ENCODE measurements at places on chromosomes 11 and 22.

DNA sequence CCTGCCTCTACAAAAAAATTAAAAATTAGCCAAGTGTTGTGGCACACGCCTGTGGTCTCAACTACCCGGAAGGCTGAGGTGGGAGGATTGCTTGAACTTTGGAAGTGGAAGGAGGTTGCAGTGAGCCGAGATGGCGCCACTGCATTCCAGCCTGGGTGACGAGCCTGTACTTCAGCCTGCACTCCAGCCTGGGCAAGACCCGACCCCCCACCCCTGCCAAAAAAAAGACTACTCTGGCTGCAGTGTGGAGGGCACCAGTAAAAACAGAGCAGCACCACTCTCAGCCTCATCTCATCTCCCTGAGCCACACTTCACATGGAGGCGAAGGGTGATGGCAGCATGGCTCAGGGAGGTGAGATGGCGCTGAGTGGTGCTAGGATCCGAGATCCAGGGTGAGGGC lies 50.3 kb upstream of the THY1 start:
- no peak for DNase-seq

DNA sequence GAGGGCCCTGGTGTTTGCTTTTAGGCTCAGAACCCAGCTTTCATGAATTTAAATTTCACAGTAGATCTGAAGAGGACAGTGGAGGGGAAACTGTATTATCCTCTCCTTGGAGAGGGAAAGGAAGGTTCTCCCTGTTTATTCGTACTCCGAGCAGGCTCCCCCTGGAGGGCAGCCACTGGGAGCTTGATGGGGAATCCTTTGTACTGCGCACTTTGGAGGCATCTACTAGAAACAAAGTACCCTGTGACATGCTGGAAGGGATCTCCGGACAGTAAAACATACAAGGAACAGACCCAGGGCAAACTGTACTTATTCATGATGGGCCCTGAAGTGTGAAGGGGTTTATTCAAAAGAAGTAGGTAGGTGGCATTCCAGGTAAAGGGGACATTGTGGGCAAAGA lies 27.2 kb downstream of the NAV2 start:
- no peak for DNase-seq

DNA sequence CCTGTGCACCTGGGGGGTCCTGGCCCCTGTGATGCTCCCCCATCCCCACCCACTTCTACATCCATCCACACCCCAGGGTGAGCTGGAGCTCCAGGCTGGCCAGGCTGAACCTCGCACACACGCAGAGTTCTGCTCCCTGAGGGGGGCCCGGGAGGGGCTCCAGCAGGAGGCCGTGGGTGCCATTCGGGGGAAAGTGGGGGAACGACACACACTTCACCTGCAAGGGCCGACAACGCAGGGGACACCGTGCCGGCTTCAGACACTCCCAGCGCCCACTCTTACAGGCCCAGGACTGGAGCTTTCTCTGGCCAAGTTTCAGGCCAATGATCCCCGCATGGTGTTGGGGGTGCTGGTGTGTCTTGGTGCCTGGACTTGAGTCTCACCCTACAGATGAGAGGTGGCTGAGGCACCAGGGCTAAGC lies 20.0 kb upstream of the TALDO1 start:
- no peak for DNase-seq

GRCh38 chr11:104091281-104092096 lies 55.0 kb downstream of the DDI1 start:
- DNase-seq, result no peak

GRCh38 chr11:68692115-68692514 lies 7.8 kb downstream of the GAL start:
- no peak for DNase-seq

DNA sequence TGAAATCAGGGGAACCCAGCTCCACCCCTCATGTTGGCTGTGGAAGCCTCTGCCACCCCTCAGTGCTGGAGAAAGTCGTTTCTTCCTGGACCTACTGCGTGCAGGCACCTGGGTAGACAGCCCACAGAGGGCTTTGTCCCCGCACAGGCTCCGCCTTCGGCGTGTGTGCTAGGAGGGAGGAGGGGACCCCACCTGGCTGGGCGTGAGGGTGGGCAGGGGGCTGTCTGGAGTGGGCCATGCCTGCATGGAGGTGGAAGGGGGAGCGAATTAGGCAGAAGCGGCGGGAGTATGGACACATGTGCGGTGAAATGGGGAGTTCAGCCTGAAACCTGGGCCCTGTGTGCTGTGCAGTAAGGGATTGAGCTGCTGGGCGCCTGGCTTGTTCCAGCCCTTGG lies 49.3 kb downstream of the FBLN1 start:
- DNase-seq, result no peak

- DNase-seq, result no peak
Measured at GRCh38 chr22:25636323-25636722, 71.8 kb downstream of the GRK3 start.

DNA sequence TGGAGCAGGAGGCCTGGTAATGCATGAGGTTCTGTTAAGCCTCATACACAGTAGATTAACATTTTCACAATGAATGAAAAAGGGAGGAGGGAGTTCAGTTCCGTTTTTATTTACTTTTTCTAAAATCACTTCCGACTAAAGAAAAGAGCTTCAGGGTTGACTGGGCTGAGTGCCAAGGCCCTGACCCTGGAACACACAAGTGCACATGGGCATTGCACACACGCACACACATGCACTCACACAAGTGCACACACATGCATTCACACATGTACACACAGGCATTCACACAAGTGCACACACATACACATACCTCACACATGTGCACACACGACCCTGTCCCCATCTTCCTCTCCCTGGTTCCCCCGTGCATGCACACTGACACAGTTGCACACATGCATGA lies 303.3 kb downstream of the BRD1 start:
- no peak for DNase-seq

- DNase-seq, result no peak
Measured at GRCh38 chr22:37239336-37240239, 4.5 kb downstream of the RAC2 start.

- no peak for DNase-seq
Measured at GRCh38 chr11:28176351-28176750, 68.2 kb downstream of the METTL15 start.

DNA sequence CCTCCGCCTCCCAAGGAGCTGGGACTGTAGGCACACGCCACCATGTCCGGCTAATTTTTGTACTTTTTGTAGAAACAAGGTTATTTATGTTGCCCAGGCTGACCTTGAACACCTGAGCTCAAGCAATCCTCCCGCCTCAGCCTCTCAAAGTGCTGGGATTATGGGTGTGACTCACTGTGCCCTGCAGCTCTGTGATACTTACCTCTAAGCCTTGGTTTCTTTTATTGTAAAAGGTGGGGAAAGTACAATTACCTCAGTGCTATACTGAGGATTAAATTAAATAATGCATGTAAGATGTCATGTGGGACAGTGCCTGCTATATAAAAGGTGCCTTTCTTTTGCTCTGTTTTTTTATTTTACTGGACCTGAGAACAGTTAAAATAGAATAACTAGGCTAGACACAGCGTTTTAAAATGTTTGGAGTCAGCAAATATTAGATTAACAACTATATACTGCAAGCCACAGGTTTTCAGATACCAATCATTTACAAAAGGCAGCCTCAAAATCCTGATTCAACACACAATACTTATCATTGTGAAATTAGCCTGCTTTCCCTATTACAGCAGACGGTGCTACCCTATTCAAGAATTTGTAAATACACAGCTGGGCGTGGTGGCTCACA lies 30.0 kb downstream of the PRR14L start:
- no peak for DNase-seq

- DNase-seq, result no peak
Measured at GRCh38 chr22:31923136-31923535, 21.2 kb upstream of the YWHAH start.

GRCh38 chr11:34787895-34788294 lies 128.3 kb downstream of the APIP start:
- no peak for DNase-seq

DNA sequence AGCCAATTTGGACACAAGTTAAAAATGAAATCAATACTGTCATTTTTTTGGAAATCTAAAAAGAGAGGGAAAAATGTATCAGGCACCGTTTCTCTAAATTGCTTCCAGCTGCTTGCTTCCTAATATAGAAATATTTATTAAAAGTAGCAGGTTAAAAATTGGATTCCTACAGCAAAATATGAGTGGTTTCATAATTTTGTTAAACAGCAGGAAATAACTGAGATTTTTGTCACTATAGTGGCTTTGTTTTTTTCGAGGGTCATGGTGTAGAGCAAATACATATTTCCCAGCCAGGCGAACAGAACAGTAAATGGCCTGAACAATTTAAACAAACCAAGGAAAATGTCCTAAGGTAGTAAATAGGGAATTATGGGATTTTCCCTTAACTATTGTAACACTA lies 159.7 kb downstream of the DDX10 start:
- no peak for DNase-seq

- no peak for DNase-seq
Measured at GRCh38 chr11:36488096-36488495, 22.0 kb downstream of the TRAF6 start.

GRCh38 chr11:608791-609251 lies 6.9 kb downstream of the IRF7 start:
- no peak for DNase-seq

Measured in stimulated activated CD8-positive, alpha-beta memory T cell treated with anti-CD3 and anti-CD28 coated beads, Interleukin-12 subunit alpha, Interleukin-12 subunit beta, amount 100 ng/mL, for 4 hours (primary cell).